ENCODE measurements at places on chromosomes 11 and 22. TPM values are rescaled to one million over a fixed set of nuclear protein-coding genes. Genes with fewer than 3 reads are reported as not detected.
A peak's percentile ranks its signal among the peaks of the same experiment; 100 is the strongest.

GRCh38 chr11:283405-284104 lies 5.3 kb downstream of the NLRP6 start:
- peak; percentile 66 for DNase-seq

DNA sequence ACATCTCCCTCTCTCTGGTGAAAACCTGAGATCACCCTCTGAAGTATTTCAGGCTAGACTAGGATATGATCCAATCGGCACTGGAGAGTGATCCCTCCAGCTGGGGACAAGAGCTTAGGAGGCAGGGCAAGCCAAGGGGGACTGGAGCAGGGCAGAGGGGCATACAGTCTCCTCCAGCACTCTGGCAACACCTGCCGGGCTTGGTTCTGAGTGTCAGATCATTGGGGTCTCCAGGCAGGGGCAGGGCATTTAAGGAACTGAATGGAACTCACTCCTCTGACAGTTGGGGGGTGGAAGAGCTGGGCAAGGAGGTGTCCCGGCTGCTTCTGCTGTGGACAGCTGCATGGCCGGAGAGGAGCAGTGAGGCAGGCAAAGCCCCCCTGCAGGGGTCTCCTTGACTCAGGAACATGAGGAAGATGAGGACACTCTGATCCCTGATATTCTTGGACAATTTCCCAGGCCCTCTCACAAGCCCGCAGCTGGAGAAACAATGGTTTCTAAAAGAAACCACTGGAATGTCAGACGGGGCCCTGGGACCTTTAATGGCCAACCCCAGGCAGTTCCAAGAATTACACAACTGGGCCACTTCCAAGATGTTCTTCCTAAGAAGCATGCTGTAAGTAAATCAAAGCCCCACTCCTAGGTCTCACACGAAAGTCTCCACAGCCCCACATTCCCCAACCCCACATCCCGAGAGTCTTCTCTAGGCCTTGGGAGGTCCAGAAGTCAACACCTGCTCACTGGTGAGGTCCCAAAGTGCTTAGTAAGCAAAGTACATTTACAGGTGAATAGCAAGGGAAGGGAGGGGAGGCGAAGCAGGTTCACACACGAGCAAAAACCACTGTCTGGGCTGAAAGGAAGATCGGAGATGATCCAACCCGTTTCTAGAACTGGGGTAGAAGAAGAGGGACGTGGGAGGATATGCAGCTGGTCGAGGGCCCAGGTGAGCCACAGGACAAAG lies 1.2 kb upstream of the CCDC86 start:
- DNase-seq = peak; percentile 93

GRCh38 chr11:70210051-70210501 lies 7.0 kb downstream of the FADD start:
- peak; percentile 96 for DNase-seq

DNA sequence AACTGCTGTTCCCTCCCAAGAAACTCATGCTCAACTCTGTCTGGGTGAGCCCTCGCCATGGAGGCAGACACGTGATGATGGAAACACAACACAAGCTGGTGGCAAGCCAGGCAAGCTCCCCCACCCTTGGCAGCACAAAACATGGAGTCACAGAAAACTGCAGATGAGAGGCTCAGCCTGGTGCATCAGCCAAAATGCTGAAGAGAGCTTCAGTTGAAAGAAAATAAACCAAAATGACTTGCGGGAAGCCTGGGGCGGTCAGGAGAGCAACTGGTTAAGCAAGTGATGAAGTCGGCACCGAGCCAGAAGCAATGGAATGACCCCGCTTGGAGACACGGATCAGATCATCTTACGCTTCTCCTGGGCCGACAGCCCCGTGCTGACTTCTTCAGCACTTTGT lies 68.3 kb downstream of the C11orf58 start:
- no peak for DNase-seq

GRCh38 chr11:104916442-104916841 lies 18.2 kb upstream of the CASP12 start:
- no peak for DNase-seq

ACR gene
- total RNA-seq = not detected
